ENCODE measurements at places on chromosomes 7 and 10.

GRCh38 chr7:50348469-50349162 is 44.1 kb downstream of the IKZF1 start:
- no peak for DNase-seq

GRCh38 chr7:107381453-107381852 is 88.4 kb upstream of the GPR22 start:
- no peak for DNase-seq

DNA sequence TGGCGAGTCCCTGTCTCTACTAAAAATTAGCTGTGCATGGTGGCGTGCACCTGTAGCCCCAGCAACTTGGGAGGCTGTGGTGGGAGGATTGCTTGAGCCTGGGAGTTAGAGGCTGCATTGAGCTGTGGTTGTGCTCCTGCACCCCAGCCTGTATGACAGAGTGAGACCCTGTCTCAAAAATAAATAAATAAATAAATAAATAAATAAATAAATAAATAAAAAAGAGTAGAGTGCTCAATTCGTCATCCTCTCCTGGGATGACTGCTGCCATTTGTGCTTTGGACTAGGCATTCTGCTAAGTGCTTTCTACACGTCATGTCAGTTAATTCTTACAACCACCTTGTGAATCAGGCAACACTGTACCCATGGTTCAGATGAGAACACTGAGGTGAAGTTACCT is 130.6 kb downstream of the DOCK1 start:
- DNase-seq: no peak

DNA sequence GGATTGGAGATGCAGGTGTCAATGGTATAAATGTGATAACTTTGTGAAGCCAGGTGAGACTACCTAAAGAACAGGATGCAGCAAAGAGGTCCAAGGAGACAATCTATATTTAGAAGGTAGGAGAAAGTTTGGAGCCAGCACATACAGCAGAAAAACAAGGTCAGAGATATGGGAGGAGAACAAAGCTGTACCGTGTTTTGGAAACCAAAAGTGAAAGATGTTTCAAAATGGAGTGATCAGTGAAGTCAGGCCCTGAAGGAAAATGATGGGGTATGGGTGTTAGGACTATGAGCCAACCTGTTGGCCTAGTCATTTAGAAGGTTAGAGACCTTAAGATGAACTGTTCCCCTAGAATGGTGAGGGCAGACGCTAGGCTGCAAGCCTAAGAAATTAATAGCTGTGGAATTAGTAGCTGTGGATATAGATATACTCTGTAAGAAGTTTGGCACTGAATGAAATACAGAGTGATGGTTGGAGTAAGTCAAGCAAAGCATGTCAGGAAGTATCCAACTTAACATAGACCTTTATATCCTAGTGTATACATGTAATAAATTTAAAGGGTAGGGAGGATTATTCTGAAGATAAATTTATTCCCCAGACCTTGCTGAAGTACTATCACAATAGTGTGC is 149.8 kb upstream of the WNT16 start:
- no peak for DNase-seq

DNA sequence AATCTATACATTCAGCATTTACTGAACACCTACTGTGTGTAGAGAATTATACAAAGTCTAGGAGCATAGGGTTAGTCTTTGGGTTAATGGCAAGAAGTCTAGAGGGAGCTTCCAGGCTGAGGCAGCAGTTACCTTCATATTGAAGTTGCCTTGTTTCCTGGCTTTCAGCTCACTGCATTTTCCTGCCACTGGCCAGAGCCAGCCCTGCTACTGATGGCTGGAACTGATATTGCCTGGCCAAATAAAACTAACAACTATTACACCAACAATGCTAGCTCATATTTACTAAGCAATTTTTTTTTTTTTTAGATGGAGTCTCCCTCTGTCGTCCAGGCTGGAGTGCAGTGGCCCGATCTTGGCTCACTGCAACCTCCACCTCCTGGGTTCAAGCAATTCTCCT is 165.7 kb upstream of the ITGB1 start:
- DNase-seq: no peak

- peak; percentile 26 for DNase-seq
Observed at GRCh38 chr7:127585044-127585953, at the start of gene GCC1. TSS of gene GCC1 (minus strand) at chr7:127585596. CDS start at chr7:127585182, 414 bp downstream.

- DNase-seq: no peak
Observed at GRCh38 chr10:15370212-15370855, 755 bp downstream of the FAM171A1 start.

DNA sequence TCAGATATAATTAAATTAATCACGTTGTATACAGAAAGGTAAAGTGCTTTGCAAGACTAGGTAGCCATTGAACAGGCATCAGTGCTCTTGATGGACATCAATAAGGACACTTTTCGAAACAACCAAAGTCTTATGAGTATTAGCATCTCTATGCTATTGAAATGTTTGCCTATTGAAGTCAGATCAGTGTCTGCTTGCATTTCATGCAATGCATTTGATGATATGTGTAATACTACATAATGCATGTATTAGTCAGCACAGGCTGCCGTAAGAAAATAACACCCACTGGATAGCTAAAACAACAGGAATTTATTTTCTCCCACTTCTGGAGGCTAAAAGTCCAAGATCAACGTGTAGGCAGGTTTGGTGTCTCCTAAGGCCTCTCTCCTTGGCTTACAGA is 209.3 kb upstream of the PLXDC2 start:
- DNase-seq: no peak

DNA sequence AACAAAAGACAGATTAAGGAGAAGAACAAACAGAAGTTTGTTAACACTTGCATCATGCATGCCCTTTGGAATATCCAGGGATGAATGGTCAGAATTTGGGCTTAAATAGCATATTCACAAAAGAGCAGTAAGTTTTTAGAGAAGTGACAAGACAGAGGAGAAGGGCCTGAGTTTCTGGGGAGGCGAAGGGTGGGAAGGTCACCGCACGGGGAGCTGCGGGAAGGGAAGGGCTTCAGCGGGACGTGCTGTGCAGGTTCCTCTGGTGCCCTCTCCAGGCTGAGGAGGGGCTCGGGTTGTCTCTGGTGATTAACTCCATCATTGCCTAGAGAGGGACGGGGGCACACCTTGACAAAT is 10.4 kb upstream of the ZNF22 start:
- no peak for DNase-seq

DNA sequence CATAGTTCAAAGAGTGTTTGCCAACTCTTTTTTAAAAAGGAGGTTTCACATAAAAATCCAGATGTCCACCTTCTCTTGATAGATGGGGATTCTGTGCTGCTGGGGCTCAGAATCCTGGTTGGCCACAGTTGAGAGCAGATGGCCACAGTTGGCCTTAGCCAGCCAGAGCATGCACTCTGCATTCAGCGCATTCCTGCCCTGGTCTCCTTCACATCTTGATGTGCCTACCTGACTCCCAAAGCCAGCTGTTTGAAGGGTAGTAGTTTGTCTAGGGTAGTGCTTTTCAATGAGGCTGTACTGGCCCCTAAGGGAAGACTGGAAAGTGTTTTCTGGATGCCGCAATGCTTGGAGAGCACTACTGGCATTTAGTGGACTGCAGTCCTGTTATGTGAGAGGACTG is 208.1 kb upstream of the HDAC9 start:
- no peak for DNase-seq

GRCh38 chr10:70052462-70053217 is at the start of gene MACROH2A2:
TSS of gene MACROH2A2 (plus strand) at chr10:70052846. CDS start at chr10:70075659, 22,813 bp downstream.
- DNase-seq: peak; percentile 20

- no peak for DNase-seq
Observed at GRCh38 chr7:98771941-98772603, 97.7 kb downstream of the TMEM130 start.

DNA sequence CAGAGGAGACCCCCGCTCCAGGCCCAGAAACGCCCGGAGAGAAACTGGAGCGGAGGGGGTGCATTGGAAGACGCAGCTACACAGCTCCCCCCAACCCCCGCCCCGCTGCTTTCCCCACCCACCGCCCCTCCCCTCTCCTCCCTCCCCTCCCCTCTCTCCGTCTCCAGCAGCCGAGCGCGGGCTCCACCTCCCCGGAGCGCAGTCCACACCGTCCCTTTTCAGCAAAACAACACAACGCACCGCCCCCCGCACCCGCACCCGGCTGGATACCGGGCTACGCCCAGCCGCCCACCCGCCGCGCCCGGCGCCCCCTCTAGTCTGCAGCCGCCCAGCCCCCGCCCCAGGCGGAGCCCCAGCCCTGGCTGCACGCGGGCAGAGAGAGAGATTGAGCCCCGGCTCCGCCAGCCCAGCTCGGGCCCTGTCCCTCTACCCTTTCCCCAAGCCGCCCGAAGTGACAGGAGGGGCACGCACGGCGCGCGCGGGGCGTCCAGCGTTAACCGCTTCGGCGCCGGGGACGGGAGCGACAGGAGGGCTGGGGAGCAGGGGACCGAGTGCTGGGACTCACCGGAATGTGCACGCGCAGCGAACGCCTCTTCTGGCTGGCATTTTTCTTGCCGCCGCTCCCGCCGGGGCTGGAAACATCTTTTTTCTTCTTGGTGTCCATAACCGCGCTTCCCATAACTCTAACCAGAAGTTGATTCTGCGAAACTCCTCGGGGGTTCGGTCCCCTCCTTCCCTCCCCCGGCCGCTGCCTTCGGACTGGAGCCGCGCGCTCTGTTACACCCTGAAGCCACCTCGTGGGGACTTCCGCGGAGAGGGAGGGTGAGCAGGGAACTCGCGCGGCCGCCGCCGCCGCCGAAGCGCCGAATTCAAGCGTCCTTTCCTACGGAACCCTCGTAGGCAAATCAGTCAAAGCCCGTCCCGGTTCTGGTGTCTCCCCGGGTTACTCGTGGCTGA is 695 bp downstream of the PRKAG2 start:
- no peak for DNase-seq

DNA sequence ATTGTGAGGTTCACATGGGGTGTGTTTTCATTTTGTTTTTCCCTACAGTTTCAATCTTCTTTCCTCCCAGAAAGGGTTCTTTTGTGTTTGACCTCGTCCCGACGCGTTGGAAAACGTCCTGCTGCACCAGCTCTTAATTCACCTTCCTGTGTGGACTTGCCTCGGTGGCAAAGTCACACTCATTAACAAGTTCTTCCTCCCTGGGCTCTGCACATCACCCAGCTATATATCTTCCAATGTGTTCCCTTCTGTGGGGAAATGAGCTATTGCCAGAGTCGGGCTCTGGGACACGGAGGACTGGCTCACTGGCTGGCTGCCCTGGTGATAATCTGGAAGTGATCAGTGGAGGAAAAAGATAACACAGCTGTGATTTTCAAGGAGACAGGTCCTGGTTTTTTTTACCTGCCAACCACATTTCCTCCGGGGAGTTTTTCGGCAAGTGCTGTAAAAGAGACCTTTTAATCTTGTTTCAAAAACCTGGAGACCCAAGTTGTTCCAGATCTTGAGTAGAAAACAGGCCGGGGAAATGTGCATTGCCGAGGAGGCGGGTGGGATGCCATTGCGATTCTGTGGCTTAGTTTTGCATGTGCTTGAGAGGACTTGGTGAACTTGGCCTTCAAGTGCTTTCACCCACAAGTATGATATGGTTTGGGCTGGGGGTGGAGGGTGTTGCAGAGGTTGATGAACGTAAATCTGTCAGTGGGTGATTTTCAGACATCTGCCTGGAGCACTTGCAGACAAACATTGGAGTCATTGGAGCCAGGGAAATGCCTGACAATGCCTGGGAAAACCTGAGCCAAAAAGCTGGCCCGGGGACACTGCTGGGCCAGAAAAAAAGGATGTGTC is 96.5 kb upstream of the CREB5 start:
- DNase-seq: no peak

DNA sequence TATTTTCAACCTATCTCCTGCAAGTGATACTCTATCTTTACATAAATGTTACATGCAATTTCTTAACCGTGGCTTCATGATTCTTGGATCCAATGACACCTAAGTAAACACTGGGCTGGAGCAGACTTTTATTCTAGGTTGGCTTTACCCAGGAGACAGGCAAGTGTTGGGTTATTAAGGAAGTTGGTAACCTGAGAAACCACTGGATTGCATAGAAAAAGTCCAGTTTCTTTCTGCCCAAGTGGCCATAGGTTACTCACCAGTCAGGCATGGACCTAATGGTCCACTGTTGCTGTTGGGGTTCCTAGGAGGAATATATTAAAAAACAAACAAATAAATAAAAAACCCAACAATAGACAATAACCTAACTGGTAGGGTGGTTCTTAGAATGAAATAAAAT is 112.8 kb downstream of the SEMA3D start:
- no peak for DNase-seq

- DNase-seq: no peak
Observed at GRCh38 chr7:144941127-144941526, 105.3 kb upstream of the TPK1 start.

- DNase-seq: no peak
Observed at GRCh38 chr10:69620625-69621024, 9.4 kb upstream of the FAM241B start.

DNA sequence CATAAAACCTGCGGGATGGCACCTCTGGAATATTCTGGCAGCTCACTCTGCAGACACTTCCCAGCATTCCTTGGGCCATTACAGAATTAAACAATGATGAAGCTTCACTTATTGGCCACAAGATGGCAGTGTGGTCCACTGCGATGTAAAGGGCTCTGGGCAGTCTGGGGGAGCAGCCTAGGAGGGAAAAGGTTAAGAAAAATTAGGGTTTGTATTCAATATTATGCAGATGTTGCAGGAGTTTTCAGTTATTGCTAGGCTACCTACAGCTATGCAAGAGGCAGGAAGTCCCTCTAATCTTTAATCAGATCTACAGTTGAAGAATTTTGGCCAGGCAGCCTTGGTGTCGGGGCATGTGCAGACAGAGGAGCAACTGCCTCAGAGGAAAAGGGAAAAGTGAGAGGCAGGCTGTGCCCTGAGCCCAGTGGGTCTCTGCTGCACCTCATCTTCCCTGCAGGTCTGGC is 233.2 kb upstream of the PRSS1 start:
- DNase-seq: peak; percentile 1

GRCh38 chr7:66267249-66267648 is 62.1 kb downstream of the TPST1 start:
- no peak for DNase-seq

GRCh38 chr10:23337616-23338015 is 7.0 kb downstream of the C10orf67 start:
- DNase-seq: no peak

DNA sequence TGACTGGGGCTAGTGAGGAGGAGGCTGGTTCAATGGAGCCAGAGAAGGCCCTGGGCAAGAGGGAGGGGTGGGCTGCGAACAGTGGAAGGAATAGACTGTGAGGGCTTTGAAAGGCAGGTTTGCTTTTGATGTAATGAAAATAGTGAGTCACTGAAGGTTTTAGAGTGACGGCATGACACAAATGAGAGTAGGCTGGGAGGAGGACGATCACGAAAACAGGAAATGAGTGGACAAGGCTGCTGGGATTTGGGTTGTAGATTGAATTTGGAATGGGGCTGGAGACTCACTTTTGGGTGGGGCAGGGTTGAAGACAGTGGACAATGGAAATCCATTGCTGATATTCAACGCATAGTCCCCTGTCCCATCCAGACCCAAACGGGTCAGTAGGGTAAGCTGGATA is 139.6 kb downstream of the CDH23 start:
- DNase-seq: no peak
